ENCODE measurements at places on chromosomes 2 and 18.
A peak's percentile ranks its signal among the peaks of the same experiment; 100 is the strongest.

DNA sequence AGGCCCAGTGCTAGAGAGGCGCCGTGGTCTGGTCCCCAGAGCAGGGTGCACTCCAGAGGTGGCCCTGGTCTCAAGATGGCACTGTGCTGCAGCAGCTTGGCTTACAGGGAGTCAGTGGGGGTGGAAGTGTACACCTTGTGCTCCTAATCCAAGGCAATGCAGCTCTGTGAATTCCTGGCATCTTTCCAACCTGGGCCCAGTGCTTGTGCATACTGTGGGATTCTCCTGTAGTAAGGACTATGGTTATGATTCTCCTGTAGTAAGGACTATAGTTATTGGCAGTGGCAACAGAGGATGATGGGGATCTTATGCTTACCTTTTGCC is 616.7 kb upstream of the REG3G start:
- DNase-seq: no peak

GRCh38 chr2:118090387-118091139 is 2.3 kb downstream of the INSIG2 start:
- DNase-seq: no peak

DNA sequence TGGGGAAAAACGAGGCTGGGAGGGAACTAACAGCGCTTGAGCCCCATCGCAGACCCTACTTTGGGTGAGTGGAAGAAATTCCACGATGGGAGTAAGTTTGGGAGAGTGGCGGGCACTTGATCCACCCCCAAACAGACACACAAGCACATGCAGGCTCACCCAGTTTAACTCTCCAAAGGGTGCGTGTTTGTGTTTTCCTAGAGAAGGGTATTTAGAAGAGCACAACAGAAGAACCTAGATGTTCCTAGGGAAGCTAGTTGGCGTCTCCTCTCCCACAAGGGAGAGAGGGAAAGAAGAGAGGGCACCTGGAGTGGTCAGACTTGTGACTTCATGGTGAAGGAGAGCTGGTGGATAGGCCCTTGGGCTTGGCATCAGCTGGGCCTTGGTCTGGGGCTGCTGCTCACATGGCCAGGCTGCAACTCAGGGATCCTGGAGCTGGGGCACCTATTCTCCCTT is 3.2 kb downstream of the GATA6 start:
- no peak for DNase-seq

- no peak for DNase-seq
Measured at GRCh38 chr2:27751377-27751776, 20.1 kb upstream of the MRPL33 start.

GRCh38 chr2:239461291-239462190 is 60.7 kb upstream of the HDAC4 start:
- DNase-seq: no peak

DNA sequence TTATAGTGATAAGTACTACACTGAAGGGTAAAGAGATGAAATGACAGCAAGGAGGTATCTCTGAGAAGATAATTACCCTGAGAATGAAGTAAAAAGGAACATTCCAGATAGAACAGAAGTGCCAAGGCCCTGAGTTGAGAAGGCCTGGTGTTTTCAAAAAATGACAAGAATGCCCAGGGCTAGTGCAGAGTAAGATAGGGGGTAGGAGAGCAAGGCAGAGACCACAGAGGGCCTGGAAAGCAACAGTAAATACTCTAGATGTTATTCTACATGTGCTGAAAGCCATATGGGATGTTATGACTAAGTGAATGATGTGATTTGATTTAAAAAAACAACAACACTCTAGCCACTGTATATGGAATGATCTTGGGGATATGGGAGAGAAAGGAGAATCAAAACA is 52.3 kb downstream of the BAZ2B start:
- DNase-seq: no peak

- no peak for DNase-seq
Measured at GRCh38 chr2:8090748-8091700, 590.8 kb upstream of the ID2 start.

GRCh38 chr2:206863196-206863595 is 76.1 kb upstream of the CPO start:
- no peak for DNase-seq

DNA sequence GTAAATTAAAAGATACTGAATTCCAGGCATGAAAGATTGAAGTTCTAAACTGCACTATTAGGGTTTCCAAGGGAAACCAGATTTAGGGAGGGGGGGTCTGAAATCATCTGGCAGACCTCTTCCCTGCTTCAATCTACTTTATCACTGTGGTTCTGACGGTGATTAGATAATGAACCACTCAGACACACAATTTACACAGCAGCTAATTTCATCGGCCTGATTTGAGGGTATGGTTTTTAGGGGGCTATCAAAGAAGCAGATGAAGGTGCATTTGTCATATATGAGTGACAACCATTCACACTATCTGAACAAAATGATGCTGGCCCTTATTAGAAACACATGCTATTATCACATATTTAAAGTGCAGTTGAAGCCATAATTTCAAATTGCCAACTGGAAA is 106.0 kb downstream of the OLA1 start:
- DNase-seq: no peak

- no peak for DNase-seq
Measured at GRCh38 chr2:217834057-217834620, 168.7 kb downstream of the TNS1 start.

DNA sequence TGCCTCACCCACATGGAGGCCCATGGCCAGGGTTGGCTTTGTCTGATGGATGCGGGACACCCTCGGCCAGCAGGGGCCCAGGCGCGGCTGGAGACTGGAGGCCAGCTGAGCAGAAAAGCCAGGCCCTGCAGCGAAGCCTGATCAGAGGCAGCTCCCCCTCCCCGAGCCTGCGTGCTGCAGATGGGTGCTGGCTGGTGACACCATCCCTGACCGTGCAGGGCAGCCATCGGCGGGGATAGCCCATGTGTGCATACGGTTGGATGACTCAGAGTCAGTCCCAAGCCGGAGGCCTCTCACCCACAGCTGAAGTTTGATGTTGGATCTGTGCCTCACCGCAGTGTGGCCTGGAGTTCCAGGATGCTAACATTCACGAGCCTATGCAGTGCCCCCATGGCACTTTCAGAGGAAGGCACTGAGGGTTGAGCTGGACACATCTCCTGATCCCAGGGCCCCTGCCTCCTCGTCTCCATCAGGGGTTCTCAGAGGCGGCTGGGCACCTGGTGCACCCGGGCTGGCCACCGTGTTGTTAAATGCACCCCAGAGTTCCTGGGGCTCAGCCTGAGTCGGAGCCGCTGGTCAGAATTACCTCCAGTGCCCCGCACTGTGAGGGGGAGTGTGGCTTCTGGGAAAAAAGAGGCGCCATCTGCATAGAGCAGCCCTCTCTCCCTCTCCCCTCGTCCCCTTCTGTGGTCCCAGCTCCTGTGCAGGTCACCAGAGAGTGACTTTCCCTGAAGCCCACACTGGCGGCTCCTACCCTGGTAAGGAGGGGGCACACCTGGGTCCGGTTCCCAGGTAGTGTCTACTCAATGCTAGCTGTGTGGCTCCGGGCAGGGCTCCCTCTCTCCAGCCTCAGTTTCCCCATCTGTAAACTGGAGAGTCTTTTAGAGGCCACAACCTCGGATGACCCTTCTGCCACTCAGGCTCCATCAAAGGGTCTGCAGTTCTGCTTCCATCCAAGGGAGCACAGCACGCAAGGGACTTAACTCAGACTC is 19.4 kb upstream of the KIF1A start:
- DNase-seq: no peak

DNA sequence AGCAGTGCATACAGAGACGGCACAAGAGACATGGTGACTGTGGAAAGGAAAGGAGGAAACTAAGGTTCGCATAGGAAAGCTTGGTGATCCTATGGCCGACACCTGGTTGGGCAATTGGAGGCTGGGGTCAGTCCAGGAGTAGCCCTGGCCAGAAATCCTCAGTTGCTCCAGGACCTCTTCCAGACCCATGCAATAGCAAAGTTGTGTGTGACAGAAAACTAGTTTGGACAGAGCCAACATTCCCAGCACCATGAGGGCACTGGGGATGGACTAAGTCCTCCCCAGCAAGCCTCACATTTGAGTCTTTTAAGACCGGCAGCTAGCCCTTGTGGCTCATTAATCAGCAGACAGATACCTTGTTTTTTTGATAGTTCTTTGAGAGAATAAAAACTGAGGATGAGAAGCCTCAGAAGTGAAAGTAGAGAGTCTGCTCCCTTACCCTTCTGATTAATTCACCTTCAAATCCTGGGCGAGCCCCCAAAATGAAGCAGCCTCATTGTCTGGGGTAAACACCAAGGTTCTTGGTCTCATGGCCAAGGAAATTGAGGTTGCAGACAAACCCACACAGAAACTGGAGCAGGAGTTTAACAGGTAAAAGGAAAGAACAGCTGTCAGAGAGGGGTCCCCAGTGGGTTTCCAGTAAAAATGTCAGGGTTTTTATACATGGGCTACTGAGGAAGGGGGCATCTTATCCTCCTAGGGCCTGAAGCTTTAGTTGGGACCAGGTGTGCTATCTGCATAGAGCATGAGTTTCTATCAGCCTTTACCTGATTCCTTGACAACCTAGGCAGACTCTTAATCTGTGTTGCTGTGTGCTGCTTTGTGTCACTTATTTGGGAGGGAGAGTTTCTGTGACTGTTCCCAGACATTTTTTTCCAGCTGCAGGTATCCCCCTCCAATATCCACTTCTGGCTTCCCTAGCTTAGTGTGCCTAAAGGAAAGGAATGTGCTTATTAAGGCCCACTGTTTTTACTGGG is 39.1 kb downstream of the STK17B start:
- peak; percentile 42 for DNase-seq

DNA sequence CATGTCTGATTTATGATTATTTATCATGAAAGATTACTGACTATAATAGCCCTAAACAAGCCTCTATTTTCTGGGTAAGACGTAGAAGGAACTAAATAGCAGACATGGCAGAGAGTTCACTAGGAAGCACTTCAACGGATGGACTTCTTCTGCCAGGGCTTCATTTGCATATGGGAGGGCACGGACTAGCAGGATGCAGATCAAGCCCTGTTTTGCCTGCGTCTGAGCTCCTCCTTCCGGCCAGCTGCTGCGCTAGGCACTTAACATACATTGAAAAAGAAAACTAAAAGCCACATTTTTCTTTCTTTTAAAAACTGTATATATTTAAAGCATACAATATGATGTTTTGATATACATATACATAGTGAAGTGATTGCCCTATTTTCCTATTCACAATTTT is 340.0 kb upstream of the MEX3C start:
- peak; percentile 4 for DNase-seq

GRCh38 chr2:127874378-127875269 is 11.1 kb downstream of the AMMECR1L start:
- DNase-seq: no peak

GRCh38 chr2:161400076-161400475 is 16.0 kb upstream of the TBR1 start:
- DNase-seq: no peak

DNA sequence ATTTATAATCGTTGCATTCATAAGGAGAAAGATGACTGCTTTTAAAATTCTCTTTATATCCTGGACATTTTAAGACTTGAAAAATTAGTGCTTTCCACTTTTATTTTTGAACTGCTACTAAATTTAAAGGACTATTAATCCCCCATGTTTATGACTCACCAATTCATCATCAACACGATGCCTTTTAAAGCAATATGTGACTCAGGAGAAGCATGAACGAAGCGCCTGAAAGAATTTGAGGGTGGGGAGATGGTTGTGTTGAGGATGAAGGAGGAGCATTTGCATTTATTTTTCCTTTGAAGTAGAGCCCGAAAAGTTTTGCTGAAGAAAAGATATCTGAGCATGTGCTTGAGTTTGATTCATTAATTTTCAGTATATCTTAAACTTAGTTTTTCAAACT is 192.2 kb upstream of the LRRTM1 start:
- no peak for DNase-seq

DNA sequence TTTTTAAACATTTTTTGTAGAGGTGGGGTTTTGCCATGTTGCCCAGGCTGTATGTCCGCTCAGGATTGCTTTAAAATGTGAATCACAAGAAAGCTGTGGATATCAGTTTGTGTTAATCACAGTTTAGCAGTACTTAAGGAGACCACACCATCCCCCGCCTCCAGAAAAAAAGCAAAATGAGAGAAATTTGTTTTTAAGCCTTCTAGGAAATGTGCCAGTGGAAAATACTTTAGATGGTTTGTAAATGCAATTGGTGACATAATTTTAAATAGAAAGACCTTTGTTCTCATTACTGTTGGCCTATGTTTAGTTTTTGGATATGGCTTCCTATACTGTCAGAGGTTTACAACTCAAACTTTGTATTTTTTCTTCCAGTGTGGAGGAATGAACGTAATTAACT is 27.0 kb downstream of the GCA start:
- DNase-seq: no peak

GRCh38 chr18:6576718-6577375 is 152.7 kb upstream of the ARHGAP28 start:
- no peak for DNase-seq

DNA sequence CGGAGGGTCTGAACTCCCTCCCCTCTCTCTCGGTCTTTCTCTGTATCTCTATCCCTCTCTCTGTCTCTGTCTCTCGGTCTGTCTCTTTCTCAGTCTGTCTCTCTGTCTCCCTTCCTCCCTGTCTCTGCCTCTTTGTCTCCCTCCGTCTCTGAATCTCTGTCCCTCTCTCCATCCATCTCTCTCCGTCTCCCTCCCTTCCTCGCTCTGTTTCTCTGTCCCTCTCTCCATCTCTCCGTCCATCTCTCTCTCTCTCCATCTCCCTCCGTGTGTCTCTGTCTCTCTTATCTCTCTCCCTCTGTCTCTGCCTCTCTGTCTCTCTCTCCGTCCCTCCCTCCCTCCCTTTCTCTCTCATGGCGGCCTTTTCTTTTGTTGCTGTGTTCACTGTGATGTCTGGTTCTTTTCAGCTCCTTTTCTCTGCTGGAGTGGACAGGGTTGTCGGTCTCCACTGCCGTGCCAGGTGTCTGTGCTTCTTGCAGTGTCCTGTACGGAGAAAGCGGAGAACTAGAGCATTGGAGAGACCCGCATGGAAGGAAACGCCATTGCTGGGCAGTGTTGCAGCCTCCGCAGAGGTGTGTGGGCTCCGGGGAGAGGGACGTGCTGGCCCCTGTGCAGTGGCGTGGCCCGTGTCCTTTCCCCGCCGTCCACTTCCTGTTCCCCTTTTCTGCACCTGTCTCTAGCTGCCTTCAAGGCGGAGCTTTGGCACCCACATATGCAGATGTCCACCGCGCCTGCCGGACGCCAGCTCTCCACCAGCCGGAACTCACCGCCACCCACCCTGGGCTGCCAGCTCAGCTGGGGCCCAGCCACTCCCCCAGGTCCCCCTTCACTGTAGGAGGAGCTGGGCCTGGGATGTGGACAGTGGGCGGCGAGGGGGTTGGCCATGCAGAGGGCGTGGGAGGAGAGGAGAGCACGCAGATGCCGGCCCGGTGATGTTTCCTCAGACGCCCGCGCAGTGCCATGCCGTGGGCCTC is 113.1 kb downstream of the NFATC1 start:
- no peak for DNase-seq

GRCh38 chr2:26394694-26395093 is 7.0 kb upstream of the DRC1 start:
- DNase-seq: no peak

DNA sequence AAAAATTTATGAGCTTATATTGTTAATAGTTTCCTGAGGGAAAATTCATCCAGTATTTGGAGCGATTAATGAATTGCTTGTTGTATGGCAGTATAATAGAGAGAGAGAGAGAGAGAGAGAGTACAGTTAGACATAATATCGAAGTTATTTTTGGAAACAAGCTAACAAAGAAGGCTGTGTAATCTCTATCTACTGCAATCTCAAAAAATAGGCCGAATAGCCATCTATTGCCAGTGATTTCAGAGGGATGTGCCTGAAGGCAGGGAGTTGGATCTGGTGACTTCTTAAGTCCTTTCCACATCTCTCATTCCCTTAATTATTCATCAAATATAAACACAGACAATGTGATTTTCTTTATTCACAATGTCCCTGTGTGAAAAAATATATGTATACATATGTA is 433.1 kb upstream of the RAB12 start:
- no peak for DNase-seq
